ENCODE measurements at places on chromosomes 2 and 18. TPM values are rescaled to one million over a fixed set of nuclear protein-coding genes. Genes with fewer than 3 reads are reported as not detected.

DNA sequence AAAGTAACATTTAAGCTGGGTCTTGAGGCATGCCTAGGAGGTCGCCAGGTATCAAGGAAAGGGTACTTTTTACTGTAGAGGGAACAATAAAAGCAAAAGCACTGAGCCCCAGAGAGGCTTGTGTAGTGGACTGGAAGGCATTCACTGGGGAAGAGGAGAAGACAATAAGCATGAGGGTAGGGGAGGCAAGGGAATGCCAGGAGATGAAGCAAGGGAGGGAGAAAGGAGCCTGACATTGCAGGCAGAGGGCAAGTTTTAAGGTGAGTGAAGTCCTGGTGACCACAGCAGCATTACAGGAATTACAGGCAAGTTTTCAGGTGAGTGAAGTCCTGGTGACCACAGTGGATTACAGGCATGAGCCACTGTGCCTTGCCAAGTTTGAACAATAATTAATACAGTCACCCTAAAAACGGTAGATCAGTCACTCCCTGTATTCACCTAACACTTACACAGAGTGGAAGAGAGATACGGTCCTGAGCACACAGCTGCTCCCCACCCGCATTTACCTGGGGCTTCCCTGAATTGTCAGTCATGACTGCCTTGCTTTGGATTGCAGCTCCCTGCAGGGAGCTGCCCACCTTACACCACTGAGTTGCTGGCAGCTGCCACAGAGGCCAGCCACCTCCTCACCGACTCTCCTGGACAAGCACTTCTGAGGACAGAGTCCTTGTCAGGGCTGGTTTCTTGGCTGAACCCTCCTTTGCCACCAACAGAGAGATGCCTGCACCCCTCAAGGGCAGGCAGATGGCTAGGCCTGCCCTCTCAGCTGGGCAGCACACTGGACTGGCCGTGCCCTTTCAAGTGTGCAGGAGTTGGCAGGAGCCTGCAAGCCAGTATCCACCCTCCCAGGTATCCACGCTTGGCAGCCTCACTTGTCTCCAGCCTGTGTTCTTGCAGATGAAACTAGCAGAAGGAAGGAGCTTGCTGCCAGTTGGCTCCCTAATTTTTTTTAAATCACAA is 153.2 kb upstream of the MSH6 start:
- peak; percentile 27 for DNase-seq

- DNase-seq, result peak; percentile 43
Observed at GRCh38 chr2:120520929-120521912, 175.3 kb downstream of the INHBB start.

DNA sequence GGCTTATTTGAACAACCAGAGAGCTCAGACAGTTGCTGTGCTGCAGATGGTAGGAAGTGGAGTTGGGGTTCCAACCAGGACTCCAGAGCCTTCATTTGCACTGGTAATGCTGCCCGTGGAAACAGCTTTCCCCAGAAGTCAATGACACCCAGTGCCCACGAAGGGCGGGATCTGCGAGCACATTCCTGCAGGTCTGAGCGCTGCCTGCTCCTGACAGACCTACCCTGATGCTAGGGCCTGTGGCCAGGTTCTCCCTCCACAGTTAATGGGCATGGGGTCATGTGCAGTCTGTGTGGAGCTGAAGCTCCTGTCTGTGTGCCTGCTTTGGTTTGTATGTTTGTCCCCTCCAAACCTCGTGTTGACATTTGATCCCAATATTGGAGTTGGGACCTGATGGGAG is 299.0 kb upstream of the HS6ST1 start:
- no peak for DNase-seq

Gene PFN4
- 0.35 TPM for total RNA-seq

Gene SCN9A
- 6.8 TPM for total RNA-seq

DNA sequence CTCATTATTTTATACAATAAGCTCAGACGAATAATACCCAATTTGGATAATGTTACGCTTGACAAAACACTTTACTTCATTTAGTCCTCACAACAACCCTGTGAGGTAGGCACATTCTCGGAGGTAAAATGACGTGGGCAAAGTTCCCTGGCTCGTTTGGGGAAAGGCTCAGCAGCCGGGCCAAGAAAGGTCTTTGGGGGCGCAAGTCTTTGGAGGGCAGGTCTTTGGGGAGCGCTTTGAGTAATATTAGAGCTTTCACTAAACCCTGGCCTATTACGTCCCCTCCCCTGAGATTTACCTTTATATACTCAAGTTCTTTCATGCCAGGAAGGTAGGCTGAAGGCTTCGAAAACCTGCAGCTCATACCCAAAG is 427 bp downstream of the RBKS start:
- DNase-seq, result peak; percentile 16

Gene CFAP53
- 1.5 TPM for total RNA-seq

GRCh38 chr2:17758118-17758517 is 4.2 kb downstream of the GEN1 start:
- no peak for DNase-seq

DNA sequence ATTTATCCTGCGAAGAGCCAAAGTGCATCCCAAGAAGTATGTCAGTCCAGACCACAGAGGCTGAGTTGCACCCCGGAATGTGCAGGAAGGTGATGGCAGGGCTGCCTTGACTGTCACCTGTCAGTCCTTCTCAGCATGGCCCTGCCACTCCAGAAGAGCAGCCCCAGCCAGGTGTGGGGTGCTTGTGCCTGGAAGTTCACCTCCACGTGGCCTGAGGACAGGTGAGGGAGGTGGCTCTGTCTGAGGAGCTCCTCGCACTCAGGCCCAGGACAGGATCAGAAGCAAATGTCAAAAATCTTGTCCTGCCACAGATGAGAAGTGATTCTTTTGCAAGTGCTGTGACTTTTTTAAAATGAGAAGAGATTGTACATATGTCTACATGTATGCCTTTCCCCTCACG is 31.4 kb upstream of the B3GNT7 start:
- no peak for DNase-seq

- DNase-seq, result no peak
Observed at GRCh38 chr2:176613323-176613987, 344.2 kb downstream of the MTX2 start.

Gene CHRNG
- total RNA-seq, result not detected

DNA sequence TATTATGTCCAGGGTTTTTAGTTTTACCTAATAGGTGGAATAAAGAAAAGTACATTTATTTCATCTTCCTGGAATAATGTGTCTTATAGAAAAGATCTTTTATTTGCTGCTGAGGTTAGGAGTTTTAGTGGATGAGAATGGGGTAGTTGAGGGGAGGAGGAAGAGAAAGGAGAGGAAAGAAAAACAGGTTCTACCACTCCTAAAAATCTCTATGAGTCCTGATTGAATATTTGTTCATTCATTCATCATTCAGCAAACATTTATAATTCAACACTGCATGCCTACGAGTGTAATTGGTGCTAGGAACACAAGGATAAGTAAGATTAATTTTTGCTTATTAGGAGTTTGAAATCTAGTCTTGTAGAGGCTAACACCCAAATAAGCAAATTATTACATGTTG is 45.2 kb upstream of the SLC4A10 start:
- no peak for DNase-seq

- no peak for DNase-seq
Observed at GRCh38 chr2:39215545-39215944, 28.2 kb downstream of the CDKL4 start.

DNA sequence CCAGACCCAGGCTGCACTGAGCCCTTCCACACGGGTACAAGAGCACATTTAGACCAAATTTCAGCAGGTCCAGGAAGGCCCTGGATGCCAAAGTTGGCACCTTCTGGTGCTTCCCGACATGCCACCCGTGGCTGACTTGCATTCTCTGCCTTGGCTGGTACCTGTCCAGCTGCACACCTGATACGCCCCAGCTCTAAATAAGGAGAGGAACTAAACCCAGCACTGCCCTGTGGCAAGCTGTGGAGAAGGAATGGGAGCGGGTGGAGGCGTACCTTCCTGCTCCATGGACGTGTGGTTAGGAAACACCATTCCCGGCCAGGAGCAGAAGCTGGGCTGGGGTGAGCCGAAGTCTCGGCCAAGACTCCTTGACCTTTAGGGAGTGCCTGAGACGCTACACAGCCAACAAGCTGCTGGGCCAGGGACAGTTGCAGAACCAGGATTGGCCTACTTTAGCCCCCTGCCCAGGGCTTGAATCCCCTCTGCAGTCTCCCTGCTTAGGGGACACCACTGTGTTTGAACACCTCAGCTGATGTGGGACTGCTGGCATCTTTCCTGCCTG is 86.5 kb upstream of the TAF1B start:
- DNase-seq, result no peak

DNA sequence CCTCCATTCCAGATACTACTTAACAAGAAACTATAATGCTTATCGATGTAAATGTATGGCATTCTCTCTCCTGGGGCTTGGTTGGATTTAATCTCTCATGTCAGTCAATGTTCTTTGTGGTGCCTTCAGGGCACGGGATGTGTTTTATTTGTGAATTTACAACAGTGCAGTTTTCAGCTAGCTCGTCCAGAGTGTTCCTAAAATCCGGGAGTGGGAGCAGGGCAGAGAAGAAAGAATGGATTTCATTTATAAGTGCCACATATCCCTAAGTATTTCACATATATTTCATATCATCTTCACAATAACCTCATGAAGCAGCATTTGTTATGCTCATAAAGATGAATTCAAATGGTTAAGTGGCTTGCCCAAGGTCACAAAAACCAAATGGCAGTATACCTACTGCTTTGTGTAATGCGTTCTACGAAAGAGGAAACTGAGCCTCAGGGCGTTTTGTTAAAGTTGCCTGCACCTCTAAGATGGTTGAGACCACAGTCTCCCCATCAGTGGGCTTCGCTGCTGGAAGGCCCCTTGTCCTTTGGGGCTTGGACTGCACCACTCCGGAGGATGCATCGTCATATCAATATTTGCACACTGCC is 134.7 kb upstream of the MGAT5 start:
- DNase-seq, result no peak

DNA sequence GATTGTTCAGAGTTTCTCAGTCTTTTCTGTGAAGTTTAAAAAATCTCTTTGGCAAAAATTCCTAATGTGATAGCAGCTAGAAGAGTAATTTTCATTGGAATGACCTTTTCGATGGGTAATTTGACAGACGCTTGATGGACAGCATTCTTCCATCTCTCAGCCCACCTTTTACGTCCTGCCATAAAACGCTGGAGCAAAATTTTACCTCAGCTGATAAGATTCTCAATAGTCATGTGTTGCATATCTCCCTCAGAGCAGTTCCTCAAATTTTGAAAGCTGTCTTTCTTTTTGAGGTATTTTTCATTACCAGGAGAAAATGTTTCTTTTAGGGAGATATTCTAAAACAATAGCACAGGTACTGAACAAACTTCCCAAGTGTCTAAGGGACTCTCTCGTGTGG is 441.4 kb downstream of the PARD3B start:
- no peak for DNase-seq

Gene RNF152
- 18.2 TPM for total RNA-seq

DNA sequence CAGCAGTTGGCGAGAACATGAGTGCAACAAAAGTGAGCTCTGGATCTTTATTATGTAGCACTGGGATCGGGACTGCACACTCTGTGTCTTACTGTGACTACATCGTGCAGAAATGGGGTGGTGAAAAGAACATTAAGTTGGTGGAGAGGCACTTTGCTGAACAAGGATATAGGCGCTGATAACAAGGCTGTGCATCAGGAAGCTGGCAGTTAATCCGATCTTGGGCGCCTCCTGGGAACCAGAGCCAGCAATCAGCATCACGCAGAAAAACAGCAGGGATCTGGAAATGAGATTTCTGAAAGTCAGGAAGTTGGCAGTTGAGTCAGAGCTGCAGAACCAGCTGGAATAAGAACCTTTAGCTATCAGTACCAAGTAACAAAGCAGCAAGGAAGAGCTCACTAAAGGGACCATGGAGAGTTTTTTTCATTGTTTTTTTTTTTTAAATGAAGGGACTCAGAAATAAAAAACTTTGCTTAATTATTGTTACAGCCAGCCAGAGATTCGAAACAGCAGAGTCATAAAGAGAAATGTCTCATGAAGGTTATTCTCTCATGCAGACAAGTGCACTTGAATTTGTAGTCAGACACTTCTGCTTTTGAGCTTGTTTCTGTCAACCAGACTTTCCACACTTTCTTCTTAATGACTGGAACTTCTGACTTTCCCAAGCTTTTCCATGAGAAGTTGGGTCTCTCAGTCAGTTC is 22.8 kb upstream of the MYO3B start:
- no peak for DNase-seq

GRCh38 chr2:51013079-51013932 is 18.6 kb downstream of the NRXN1 start:
- DNase-seq, result no peak

Data from mucosa of gallbladder (tissue), 1 donor.